GM23338 (cell line): ENCODE measurements at places on chromosomes 2 and 18. TPM values are rescaled to one million over a fixed set of nuclear protein-coding genes. Genes with fewer than 3 reads are reported as not detected.

TUBA3E gene
- 0.21 and 0.66 TPM in 2 replicates for total RNA-seq

TRABD2A gene
- 12.1 and 15.7 TPM in 2 replicates for total RNA-seq

RNF181 gene
- total RNA-seq, result 114 and 145 TPM in 2 replicates

REEP1 gene
- 1.6 and 4.5 TPM in 2 replicates for total RNA-seq

RESP18 gene
- not detected in 2 replicates for total RNA-seq

ZNF142 gene
- total RNA-seq, result 26.4 and 32.8 TPM in 2 replicates

TFCP2L1 gene
- total RNA-seq, result 4.5 and 6.4 TPM in 2 replicates

UGT1A4 gene
- total RNA-seq, result not detected in 2 replicates

GRCh38 chr2:26578581-26578980 is 62.6 kb downstream of the CIB4 start:
- no peaks in the 10 kb centered on the region for H3K4me1 ChIP-seq
- DNase-seq, result no peak
- H3K4me3 ChIP-seq, result no peak overlapping the region
- no peaks in the 10 kb centered on the region for H3K27me3 ChIP-seq
- H3K27ac ChIP-seq, result no peak overlapping the region

DNA sequence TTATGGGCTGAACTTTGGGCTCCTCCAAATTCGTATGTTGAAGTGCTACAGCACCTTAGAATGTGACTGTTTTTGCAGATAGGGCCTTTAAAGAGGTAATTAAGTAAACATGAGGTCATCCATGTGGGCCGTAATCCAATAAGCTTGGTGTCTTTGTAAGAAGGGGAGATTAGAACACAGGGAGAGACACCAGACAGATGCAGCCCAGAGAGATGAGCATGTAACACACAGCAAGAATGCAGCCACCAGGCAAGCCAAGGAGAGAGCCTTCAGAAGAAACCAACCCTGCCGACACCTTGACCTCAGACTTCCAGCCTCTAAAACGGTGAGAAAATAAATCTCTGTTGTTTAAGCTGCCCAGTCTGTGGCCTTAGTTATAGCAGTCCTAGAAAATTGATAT is 74.3 kb downstream of the HRH4 start:
- H3K27me3 ChIP-seq, result no peaks in the 10 kb centered on the region
- H3K27ac ChIP-seq, result no peak overlapping the region
- H3K4me1 ChIP-seq, result 0 out of 2 replicates have a peak, but pooled peaks cover 3% of the 10 kb centered on the region
- H3K4me3 ChIP-seq, result no peak overlapping the region

- no peak overlapping the region for H3K27ac ChIP-seq
- H3K4me3 ChIP-seq, result no peak overlapping the region
- H3K36me3 ChIP-seq, result no peaks in the 10 kb centered on the region
- DNase-seq, result no peak
- H3K4me1 ChIP-seq, result peaks cover 33% of the 10 kb centered on the region
- no peaks in the 10 kb centered on the region for H3K27me3 ChIP-seq
Observed at GRCh38 chr2:47299555-47299954, 103.4 kb upstream of the MSH2 start.

DNA sequence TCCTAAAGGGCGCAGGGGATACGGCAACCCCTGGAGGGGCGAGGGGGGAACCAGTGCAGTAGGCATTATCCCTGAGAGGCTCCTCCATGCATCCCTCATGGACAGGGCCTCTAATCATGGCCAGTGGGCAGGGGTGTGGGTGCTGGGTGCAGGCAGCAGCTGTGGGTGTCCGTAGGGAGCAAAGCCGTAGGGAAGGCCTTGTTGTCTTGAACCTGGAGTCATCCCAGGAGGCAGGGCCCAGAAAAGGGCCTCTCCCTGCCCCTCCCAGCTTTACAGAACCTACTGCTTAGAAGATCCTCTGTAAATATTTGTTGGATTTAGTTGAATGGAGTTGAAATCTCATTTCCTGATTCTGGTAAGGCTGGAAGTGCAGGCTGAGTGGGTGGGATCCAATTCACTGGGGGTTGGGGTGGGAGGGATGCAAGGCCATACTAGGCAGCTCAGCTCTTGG is 207.0 kb upstream of the HAAO start:
- no peak for DNase-seq
- H3K27ac ChIP-seq, result no peak overlapping the region
- no peaks in the 10 kb centered on the region for H3K27me3 ChIP-seq
- H3K36me3 ChIP-seq, result no peaks in the 10 kb centered on the region

DNA sequence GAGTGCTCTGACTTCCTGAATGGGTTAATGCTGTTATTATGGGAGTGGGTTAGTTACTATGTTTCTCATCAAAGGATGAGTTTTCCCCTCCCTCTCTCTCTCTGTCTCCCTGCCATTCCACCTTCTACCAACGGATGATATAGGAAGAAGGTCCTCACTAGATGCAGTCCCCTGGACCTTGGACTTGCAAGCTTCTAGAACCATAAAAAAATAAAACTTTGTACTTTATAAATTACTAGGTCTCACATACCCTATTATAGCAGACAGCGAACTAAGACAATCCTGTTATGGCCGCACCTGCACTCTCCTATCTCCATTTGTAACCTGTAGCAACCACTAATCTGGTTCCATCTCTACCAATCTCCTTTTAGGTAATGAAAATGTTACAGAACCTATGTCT is 564.9 kb downstream of the CNTNAP5 start:
- H3K4me3 ChIP-seq, result no peak overlapping the region
- DNase-seq, result no peak
- no peak overlapping the region for H3K27ac ChIP-seq
- H3K4me1 ChIP-seq, result no peaks in the 10 kb centered on the region
- no peaks in the 10 kb centered on the region for H3K36me3 ChIP-seq

DNA sequence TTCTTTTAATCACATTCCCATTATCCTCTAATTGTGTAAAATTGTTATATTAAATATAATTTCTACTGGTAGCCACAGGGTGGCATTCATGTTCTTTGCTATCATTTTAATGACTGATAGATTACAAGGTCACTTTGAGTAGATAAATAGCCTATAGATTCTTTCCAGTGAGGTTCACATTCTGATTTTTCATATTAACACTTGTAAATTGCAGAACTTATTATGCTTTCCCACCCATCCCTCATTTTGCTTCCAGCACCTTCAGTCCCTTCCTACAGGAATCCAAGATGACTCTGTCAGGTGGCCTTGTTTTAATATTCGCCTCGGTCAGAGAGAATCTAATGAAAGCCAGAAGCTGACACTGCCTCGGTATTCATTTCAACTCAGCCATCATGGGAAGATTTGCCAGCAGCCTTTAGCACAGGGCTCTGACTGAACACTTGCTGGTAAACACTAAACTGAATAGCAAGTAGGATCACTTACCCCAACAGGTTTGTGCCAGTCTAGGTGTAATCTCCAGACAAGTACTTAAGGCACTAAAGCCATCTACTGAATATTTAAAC is 101.2 kb upstream of the FSHR start:
- no peak overlapping the region for H3K4me3 ChIP-seq
- H3K36me3 ChIP-seq, result no peaks in the 10 kb centered on the region
- H3K27me3 ChIP-seq, result no peaks in the 10 kb centered on the region
- H3K27ac ChIP-seq, result no peak overlapping the region
- no peaks in the 10 kb centered on the region for H3K4me1 ChIP-seq

GRCh38 chr2:117379928-117380327 is 434.6 kb upstream of the DDX18 start:
- no peaks in the 10 kb centered on the region for H3K27me3 ChIP-seq
- no peak overlapping the region for H3K27ac ChIP-seq
- DNase-seq, result peak; percentile 4
- H3K4me1 ChIP-seq, result no peaks in the 10 kb centered on the region; the same call in 1 of the 2 replicates
- no peak overlapping the region for H3K4me3 ChIP-seq

DNA sequence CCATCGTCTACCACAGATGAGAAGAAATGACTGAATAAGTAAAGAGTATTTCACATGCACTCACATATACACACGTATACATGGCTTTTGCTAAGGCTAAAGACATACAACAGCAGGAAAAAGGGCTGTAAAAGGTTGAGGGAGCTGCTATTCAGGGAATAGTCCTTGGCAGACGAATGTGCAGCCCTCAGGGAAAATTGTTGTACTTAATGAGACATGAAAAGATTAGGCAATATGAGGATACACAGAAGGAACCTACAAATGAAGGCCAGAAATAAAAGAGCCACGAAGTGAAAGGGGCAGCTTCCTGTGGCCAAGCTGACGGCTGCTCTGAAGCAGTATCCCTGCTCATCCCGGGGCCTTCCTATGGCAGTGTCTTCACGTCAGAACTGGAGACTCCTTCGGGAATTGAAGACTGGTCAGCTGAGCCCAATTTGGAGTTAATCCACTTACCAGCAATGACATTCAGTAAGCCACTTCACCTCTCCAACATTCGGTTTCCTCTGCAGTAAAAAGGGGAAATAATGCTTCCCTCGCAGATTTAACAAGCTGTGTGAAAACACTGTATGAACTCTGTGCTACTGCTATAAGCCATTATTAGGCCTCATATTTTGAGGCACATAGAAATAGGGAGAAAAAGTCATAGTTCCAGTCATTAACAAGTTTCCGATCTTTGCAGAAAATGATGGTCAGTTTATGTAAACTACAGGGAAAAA is 221.8 kb downstream of the STK39 start:
- no peaks in the 10 kb centered on the region for H3K4me1 ChIP-seq
- DNase-seq, result no peak
- no peaks in the 10 kb centered on the region for H3K27me3 ChIP-seq
- no peak overlapping the region for H3K4me3 ChIP-seq

DNA sequence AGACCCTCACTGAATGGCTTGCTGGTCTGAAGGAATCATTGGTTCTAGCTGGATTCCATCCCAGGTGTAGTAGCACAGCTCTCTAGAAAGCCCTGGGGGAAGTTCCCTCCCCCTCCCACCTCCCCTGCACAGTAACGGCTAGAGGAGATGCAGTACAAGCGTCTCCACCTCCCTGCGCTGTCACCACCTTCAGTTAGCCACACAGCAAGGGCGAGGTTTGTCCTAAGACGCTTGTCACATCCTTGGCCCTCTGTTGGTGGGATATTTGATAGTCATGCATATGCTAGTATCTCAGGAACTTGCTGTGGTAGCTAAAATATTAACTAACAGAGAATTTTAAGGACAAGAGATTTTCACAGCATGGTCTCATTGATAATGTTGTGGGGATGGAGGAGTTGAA is 19.4 kb downstream of the TRAPPC12 start:
- H3K27ac ChIP-seq, result peak overlapping the region; percentile 63; the same call in 1 of the 2 replicates
- peaks cover 7% of the 10 kb centered on the region for H3K4me1 ChIP-seq
- H3K4me3 ChIP-seq, result no peak overlapping the region
- peak; percentile 42 for DNase-seq
- peaks cover 19% of the 10 kb centered on the region; the same call in 1 of the 2 replicates for H3K36me3 ChIP-seq

DNA sequence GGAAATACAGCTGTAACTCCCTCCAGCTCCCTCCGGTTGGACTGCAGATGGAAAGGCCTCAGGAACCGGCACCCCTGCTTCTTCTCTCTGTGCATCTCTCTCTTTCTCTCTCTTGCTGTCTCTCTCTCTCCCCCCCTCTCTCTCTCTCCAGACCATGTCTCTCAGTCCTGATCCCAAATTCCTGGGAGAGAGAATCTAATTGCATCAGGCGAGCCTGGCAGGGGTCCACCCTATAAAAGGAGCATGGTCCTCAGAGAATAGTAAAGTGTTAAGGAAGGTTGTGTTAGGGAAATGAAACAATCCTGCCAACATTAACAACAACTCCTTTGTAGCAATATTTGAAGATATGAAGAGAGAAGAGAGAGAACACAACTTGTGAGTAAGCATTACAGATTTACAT is 36.7 kb downstream of the VIT start:
- no peak overlapping the region for H3K27ac ChIP-seq
- no peak for DNase-seq
- H3K4me1 ChIP-seq, result peaks cover 14% of the 10 kb centered on the region
- H3K4me3 ChIP-seq, result no peak overlapping the region
- H3K27me3 ChIP-seq, result no peaks in the 10 kb centered on the region

DNA sequence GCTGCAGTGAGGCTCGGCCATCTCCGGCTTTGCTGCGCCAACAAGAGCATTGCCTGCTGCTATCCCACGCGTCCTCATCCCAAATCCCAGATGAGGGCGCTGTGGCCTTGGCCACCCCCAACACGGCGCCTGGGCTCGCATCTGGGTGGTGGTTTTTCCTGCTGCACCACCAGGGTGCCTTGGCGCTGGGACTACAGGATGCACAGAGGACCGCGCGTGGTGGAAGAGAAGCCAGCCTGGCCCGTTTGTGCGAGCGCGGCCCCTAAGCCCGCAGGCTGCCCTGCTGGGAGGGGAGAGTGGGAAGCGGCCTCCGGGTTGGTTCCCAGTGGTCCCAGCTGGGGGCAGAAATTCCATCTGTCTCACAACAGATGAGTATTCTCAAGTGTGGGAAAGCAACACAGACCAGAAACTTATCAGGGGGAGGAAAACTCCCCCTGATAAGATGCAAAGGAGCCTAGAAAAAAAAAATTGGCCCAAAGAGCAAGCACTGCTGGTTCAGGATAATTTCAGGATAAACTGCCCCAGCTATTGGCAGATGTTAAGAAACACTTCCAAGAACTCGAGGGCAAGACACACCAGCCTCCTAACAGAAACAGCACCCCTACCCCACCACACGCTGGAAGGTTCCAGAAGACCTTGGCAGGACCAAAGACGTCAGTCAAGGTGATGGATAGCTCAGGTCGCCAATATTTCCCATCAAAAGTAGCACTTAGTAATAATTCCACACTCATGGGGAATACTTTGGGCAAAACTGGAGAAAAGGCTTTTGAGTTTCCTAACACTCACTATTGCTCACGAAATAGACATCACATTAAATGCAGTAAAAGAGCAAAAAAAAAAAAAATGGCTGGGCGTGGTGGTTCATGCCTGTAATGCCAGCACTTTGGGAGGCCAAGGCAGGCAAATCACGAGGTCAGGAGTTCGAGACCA is 152.1 kb downstream of the PXDN start:
- no peak overlapping the region for H3K4me3 ChIP-seq
- peak overlapping the region; percentile 87; the same call in 1 of the 2 replicates for H3K27ac ChIP-seq
- no peaks in the 10 kb centered on the region for H3K27me3 ChIP-seq
- no peaks in the 10 kb centered on the region for H3K36me3 ChIP-seq
- peak; percentile 93 for DNase-seq

DNA sequence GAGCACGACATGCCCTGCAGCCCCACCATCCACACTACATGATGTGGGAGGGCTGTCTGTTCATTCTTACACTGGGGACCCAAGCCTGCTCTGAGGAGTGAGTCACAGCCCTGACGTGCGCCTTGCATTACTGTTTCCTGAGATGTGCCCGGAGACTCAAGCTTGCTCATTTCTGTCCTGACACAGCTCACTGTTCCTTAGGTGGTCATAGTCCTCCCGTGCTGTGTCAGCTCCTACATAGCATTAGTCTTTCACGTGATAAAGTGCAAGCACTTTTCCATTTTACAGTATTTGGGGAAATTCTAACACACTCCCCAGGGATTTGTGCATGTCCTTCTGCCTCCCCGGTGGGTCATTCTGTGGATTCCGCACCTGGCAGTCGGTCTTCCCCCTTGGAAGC is 46.2 kb upstream of the TRIM43B start:
- 0 out of 2 replicates have a peak, but pooled peaks cover 7% of the 10 kb centered on the region for H3K4me1 ChIP-seq
- no peak overlapping the region for H3K27ac ChIP-seq
- peaks cover 11% of the 10 kb centered on the region for H3K27me3 ChIP-seq
- DNase-seq, result no peak
- no peaks in the 10 kb centered on the region for H3K36me3 ChIP-seq

GRCh38 chr18:79380816-79381806 is 14.6 kb upstream of the NFATC1 start:
- no peaks in the 10 kb centered on the region for H3K27me3 ChIP-seq
- H3K27ac ChIP-seq, result no peak overlapping the region
- H3K36me3 ChIP-seq, result no peaks in the 10 kb centered on the region
- H3K4me1 ChIP-seq, result no peaks in the 10 kb centered on the region

GRCh38 chr2:135890835-135891234 is 14.6 kb upstream of the MCM6 start:
- no peaks in the 10 kb centered on the region for H3K36me3 ChIP-seq
- peak overlapping the region; percentile 86 for H3K27ac ChIP-seq
- no peak for DNase-seq
- H3K4me3 ChIP-seq, result no peak overlapping the region
- peaks cover 10% of the 10 kb centered on the region for H3K4me1 ChIP-seq
